ENCODE measurements at places on chromosomes 12 and 14. TPM values are rescaled to one million over a fixed set of nuclear protein-coding genes. Genes with fewer than 3 reads are reported as not detected.

DNA sequence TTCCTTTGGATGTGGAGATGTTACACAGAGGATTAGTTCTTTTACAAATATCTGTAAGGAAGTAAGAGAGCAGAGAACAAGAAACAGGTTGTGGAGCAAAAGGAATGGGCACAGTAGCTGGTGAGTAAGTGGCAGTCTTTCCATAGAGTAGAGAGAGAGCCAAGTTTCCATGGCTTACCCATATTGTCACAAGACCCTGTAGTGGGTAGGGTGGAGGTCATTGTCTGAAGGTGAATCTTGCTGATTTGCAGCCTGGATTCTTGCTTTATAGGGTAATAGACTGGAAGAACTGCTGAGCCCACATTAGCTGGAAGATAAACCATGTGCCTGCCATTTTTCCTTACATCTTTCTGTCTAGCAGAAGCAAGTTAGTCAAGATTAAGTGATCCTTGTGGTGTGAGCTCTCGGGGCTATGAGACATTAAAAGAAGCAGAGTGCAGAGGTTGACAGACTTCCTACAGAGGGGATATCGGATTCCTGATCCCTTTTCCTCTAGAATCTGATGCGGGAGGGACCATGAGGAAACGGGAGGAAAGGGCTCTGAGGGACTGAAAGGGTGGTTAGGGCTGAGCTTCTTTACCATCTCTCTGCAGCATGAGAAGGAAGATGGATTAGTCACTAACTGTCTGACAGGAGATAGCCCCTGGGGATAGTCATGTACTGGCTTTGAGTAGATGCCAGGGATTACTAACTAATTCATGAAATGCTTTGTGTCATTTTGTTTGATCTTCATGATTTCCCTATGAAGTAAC, 44.0 kb upstream of the LRTM2 start:
- peak; percentile 7 for DNase-seq

DNA sequence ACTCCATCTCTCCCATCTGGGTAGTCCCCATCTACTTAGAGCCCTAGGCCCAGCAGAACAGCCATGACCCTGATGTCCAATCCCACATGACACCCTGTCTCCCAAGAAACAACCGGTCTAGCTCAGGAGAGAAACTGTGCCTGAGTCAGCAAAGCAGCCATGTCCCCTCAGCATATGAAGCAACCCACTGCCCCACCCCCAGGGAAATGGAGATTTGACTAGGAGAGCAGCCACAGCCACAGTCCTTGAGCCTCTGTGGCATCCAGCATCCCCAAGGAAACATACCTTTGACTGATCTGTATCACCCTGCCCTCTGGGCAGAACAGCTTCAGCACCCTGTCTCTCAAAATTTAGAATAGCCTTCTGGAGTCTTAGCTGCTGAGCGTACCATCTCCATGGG, 641.9 kb upstream of the FBXO33 start:
- no peak for DNase-seq

- DNase-seq = no peak
These were observed 17.4 kb downstream of the GNG2 start for GRCh38 chr14:51877810-51878209.

- DNase-seq = peak; percentile 39
These were observed 687 bp downstream of the RAB35 start for GRCh38 chr12:120115692-120116440.

AKAP3 gene
- 1.9 TPM for total RNA-seq
